Calu3 (cell line): ENCODE measurements at places on chromosomes 1 and 21.

DNA sequence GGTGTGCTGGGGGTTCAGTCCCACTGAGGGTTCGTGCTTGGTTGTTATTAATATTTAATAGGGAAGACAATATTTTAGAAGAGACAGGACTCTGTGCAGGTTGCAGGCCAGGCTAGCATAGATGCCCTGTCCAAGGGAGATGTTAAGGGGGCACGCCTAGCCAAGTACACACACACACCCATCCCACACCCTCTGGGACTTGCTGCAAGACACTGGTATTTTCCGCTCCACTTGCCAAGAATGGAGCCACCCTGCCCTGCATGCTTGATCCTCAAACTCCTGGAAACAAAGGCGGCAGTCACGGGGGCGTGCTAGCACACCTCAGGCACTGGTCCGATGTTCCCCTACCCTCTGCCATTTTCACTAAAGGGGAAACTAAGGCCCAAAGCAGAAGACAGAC is 99.1 kb downstream of the MRPL37 start:
- no peak for DNase-seq

- no peak for DNase-seq
Observed at GRCh38 chr1:212980123-212980785, 29.9 kb downstream of the VASH2 start.

GRCh38 chr1:230185076-230186001 is 118.3 kb downstream of the GALNT2 start:
- no peak for DNase-seq

- DNase-seq, result peak; percentile 85
Observed at GRCh38 chr1:10796029-10796944, at the start of gene CASZ1. CASZ1 (minus strand) TSS chr1:10796646; CDS start chr1:10693889, 102,757 bp downstream.

DNA sequence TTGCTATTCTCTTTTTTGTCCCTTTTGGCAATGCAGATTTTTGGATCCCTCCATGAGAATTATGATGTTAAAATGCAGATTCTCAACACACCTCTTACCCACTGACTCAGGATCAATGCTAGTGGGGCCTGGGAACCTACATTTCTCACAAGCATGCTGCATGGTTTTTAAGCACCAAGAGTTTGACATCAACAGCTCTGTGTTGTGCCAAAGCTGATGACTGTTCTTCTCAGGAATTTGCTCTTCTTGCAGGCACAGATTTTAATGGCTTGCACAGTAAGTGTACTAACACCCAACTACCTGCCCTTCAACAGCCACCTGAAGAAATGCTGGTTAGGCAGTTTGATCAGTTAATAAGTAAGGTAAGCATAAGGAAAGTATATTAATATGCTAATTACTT is 468.7 kb downstream of the PTBP2 start:
- DNase-seq, result no peak

GRCh38 chr1:9529190-9529589 is 10.1 kb upstream of the SLC25A33 start:
- DNase-seq, result no peak

- no peak for DNase-seq
Observed at GRCh38 chr1:7474786-7475502, 296.2 kb upstream of the VAMP3 start.

- no peak for DNase-seq
Observed at GRCh38 chr1:5914676-5915365, 77.4 kb downstream of the NPHP4 start.
